ENCODE measurements at places on chromosomes 16 and 17.
A peak's percentile ranks its signal among the peaks of the same experiment; 100 is the strongest.

- peak; percentile 53 for DNase-seq
Observed at GRCh38 chr16:84730406-84731106, 30.8 kb downstream of the USP10 start.

GRCh38 chr17:29041571-29041970 is 1.4 kb upstream of the PIPOX start:
- DNase-seq, result no peak

DNA sequence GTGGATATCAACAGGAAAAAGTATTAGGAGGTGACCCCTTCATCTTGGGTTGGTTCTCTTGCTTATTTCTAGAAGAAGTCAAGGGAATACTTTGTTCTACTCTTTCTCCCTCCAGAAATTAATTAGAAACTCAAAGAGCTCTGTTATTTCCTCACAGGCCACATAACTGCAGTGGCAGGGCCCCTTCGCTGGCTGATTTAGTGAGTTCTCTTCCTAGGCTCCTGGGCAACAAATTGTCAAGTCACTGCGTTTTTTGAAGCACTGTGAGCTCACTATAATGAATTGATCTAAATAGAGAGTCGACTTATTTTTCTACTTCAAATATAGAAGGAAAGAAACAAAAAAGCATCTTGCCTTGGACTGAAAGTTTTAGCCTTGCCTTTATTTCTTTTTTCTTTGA is 4.8 kb downstream of the SHISA6 start:
- no peak for DNase-seq

DNA sequence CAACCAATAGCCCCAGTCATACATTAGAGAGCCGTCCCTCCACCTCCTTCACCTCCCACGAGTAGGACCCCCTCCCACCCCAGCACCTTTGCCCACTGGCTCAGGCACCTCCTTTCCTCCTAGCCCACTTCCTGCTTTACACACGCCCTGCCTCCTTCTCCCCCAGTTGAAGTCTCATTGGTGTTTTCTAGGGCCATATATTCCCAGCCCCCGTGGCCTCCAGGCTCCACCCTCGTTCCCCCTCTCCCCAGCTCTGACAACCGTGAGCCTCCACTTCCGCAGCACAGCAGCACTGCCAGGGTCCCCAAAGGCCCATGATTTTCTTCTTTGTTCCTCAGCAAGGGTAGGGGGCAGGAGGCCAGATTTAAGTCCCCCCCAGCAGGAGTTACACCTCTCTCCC is 340.3 kb upstream of the TNRC6C start:
- no peak for DNase-seq

GRCh38 chr17:55734128-55734781 is 11.6 kb upstream of the TMEM100 start:
- peak; percentile 80 for DNase-seq

DNA sequence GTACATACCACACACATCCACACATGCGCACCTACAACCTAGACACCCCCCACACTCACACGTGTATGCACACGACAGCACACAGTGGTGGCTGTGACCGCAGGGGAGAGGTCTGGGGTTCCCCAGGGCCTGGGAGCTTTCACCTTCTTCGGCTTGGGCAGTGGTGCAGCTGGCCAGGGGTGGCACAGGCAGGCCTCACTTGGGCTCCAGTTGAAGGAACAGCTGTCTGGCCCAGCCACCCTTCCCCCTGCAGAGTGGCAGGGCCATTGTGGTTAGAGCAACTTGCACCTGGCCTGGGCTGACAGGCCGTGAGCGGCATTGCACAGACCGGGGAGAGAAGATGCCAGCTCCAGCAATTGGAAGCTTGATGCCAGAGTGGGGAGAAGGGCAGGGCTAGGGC is 114.5 kb upstream of the GSE1 start:
- no peak for DNase-seq

DNA sequence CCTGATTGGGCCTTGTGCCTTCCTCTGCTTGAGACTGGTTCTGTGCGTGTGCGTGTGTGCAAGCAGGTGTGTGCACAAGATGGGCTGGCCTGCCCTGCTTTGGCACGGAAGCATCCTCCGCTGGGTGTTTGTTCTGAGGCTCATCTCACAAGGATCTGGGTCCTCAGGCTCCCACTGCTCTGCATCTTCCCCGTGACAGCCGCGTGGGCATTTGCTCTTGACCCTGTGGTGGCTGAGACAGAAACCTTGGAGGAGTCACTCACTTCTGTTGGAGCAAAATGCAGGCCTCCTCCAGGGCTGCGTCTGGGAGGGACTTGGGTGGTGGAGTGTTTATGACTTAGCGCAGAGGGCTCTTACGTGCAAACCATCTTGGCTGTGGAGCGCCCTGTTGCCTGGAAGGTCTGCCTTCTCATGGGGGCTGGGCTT is 119.2 kb downstream of the RPTOR start:
- peak; percentile 32 for DNase-seq

GRCh38 chr17:80948019-80948975 is 43.3 kb upstream of the CHMP6 start:
- DNase-seq, result no peak

- no peak for DNase-seq
Observed at GRCh38 chr17:29526322-29526721, 40.5 kb downstream of the ABHD15 start.

DNA sequence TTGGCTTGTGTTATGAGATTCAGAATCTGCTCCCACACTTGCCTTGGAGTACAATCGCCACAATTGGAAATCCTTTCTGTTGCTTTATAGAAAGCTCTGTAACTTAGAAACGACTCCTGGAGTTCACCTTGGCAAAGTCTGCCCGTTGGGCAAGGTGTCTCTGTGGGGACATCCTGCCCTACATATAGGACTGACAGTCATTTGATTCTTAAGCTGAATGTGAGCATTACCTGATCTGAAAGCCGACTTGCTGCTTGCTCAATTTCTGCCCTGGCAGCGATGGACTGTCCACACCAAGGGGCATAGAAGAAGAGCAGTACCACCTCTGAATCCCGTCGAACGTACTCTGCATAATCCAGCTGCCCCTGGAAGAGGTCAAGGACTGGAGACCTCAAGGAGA is 6.9 kb downstream of the TXNDC11 start:
- no peak for DNase-seq

DNA sequence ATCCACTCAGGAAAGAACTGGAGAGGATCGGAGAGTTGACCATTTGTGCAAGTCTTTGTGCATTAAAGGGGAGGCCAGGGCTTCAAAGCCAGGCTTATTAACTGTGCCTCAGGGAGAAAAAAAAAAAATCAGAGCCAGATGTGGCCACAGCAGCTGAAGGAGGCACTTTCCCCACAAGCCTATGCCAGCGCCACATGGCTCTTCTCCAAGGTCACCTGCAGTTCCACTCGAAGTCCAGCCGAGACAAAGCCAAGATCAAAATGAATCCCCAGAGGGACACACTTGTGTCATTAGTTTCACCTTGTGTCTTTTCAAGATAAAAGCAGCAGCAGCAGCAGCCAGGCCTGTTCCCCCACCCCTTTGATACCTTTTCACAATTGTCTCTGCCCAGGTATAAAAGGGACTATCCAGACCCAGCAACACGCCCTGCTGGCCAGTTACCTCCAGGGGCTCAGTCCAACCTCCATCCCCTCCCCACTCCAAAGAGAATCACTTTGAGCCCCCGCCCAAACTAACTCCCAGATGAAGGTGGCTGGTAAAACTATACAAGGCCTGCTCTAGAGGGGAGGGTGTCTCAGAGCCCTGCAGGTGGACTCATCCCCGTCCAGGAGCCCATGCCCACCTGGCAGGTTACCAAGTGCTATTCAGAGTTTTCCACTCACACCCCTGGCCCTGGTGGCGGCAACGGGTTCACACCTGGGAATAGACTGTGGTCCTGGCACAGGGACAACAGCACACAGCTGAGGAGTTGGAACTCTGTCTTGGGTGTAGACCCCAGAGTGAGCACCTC is 29.2 kb downstream of the AXIN2 start:
- DNase-seq, result no peak

GRCh38 chr17:70295731-70296130 is 126.4 kb downstream of the KCNJ2 start:
- no peak for DNase-seq

DNA sequence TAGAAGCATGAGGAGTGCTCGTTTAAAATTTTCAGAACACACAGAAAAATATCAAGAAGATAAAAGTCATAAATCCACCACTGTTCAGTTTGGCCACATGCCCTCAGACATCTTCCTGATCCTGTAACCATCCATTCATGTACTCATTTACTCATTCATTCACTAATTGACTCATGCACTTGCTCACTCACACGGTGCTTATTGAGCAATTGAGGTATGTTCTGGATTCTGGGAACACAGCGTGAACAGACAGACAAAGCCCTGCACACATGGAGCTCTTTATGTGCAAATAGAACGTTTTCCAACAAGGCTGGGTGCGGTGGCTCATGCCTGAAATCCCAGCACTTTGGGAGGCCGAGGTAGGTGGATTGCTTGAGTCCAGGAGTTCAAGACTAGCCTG is 10.2 kb upstream of the NATD1 start:
- peak; percentile 61 for DNase-seq

- no peak for DNase-seq
Observed at GRCh38 chr17:42325026-42325425, 36.7 kb downstream of the STAT5A start.

- no peak for DNase-seq
Observed at GRCh38 chr16:87420026-87421002, 28.2 kb downstream of the MAP1LC3B start.

DNA sequence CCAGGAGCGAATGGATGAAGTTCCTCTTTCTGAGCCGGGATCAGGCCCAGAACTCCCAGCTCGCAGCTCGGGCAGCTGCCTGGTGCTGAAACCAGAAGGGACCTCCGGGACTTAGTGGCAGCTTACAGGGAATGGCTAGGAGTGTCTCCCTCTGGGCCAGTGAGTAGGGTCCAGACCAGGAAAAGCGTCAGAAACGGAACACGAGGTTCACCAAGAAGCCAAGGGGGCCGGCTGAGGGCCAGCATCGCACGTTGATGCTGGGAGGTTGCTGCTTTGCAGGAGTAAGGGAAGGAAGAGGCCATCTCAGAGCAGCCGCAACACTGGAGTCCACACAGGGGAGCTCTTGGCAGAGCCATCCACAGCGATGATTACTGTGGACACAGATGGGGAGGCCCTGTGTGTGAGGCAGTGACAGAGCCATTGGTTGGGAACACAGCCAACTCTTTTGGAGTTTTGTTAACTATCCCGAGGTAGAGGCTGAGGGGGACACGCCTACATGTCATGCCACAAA is 74.0 kb upstream of the CREBBP start:
- no peak for DNase-seq

DNA sequence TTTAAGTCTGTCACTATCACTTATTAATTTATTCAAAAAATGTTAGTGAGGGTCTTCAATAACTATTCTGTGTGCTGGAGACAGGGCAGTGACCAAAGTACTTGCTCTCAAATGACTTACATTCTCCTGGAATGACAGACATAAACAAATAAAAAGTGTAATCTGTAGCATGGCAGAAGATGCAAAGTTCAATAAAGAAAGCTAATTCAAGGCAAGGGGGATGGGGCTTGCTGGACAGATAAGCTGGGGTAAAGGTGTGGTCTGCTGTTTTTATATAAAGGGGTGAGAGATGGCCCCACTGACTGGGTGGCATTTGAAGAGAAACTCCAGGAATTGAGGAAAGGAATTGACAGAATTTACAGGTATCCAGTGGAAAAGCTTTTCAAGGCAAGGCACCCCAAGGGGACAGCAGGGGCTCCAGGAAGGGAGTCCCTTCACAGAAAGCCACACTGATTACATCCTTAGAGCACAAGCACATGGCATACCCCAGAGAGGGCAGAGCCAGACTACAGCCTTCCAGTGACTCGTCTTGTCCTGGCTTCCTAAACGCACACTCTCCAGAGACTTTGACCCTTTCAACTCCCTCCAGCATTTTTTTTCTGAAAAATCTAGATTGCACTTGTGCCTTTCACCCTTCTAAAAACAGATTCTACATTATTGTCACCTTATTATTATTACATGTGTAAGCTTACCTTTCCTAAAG is 123.7 kb upstream of the HS3ST3A1 start:
- DNase-seq, result no peak

- DNase-seq, result no peak
Observed at GRCh38 chr16:22312897-22313781, 15.9 kb downstream of the POLR3E start.

GRCh38 chr16:85376292-85377095 is 236.6 kb upstream of the GSE1 start:
- no peak for DNase-seq

DNA sequence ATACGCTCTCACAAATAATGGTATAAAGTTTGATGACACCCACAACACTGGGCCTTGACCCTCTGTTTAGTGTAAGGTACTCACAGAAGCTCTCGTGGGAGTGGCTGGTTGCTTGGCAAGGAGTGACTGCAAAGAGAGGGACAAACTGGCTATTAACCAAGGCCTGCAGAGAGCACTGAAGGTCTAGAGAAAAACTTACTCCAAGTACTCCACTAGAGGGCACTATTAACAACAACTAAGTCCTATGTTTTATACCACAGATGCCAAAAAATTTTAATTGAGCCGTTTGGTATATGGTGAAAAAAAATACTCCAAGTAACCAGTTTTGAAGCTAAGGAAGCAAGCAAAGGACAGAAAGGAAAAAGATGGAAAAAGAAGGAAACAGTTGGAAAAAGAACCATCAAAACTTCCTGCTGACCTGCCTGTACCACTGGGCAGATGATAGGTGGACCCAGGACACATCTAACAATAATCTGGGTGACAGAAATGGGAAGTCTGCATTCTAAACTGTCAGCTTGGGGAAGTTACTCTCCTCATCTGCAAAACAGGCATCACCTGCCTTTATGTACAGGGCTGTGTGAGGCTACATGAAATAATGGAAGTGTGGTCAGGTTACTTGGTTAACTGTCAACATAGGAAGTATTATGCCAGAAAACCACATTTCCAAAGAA is 23.2 kb downstream of the DYNC1LI2 start:
- peak; percentile 65 for DNase-seq

DNA sequence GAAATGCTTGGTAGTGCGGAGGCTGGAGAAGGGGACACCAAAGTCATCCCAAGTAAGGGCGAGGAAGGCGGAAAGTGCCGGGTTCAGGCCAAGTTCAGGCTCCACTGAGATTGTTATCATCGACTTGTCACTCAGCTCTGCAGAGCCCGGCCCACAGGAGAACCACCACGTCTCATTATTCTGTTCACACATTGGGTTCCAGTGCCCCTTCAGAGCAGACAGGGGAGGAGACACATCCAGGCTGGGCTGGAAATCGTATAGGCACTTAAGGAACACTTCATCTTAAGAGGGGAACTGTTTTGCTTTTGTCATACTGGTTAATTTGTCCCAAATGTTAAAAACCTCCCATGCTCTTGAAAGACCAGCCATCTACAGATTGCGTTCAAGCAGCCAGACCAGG is 118.3 kb upstream of the ADAMTS18 start:
- DNase-seq, result no peak

DNA sequence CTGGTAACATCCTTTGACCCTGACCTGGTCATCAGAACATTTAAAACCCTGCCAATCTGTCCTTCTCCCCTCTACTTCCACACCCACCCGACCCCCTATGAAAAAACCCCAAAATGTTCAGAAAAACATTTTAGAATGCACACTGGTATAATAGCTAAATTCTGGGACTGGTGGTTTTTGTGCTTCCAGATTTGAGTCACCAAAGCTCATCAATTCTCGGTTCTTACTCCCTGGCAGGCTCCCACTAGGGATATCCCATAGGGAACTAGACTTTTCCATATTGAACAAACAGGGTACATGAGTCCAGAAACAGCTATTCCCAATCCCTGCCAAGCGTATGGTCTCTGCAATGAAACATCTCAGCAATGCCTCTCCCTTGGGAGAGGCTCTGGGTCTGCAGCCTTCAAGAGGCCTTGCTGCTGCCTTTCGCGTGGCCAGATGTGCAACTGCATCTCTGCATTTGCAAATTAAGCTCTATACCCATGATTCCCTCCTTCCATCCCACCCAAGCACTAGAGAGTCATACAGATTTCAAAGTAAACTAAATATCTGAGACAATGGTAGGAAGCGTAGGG is 67.7 kb downstream of the SMG6 start:
- no peak for DNase-seq
